ENCODE measurements at places on chromosomes 1 and 21. TPM values are rescaled to one million over a fixed set of nuclear protein-coding genes. Genes with fewer than 3 reads are reported as not detected.

The TPTE gene
- total RNA-seq = not detected

The KRTAP7-1 gene
- not detected for total RNA-seq

The CELA2B gene
- total RNA-seq = not detected

The ELOVL1 gene
- 75.7 TPM for total RNA-seq

The SPRR3 gene
- not detected for total RNA-seq

The CHRNB2 gene
- total RNA-seq = not detected

The TSTD1 gene
- total RNA-seq = 78.0 TPM

The TOMM40L gene
- total RNA-seq = 10.3 TPM

The CFAP141 gene
- not detected for total RNA-seq

The SPRR1B gene
- not detected for total RNA-seq

The FGR gene
- total RNA-seq = 2.1 TPM

The SCCPDH gene
- total RNA-seq = 20.7 TPM

The UMODL1 gene
- total RNA-seq = 0.89 TPM

The ASPM gene
- total RNA-seq = 56.9 TPM

The CD1B gene
- not detected for total RNA-seq

The MRPS6 gene
- total RNA-seq = 154 TPM

The RHOU gene
- 0.70 TPM for total RNA-seq

The FCRL5 gene
- total RNA-seq = not detected

The NTMT2 gene
- not detected for total RNA-seq

The KRTAP19-3 gene
- total RNA-seq = not detected

The RIPK4 gene
- total RNA-seq = 0.46 TPM

The RGS13 gene
- not detected for total RNA-seq

The RPE65 gene
- not detected for total RNA-seq

The BSND gene
- total RNA-seq = not detected

The PADI1 gene
- total RNA-seq = not detected

The AZIN2 gene
- total RNA-seq = 2.5 TPM

The ZNF683 gene
- not detected for total RNA-seq

The FRRS1 gene
- total RNA-seq = 2.3 TPM

The CA6 gene
- total RNA-seq = 2.5 TPM

The IQGAP3 gene
- total RNA-seq = 13.6 TPM

The GCSAML gene
- total RNA-seq = 0.14 TPM

The C1orf87 gene
- total RNA-seq = not detected

The NBPF4 gene
- total RNA-seq = 0.31 TPM

The XCL2 gene
- 51.0 TPM for total RNA-seq

The IGSF5 gene
- total RNA-seq = not detected

The C1orf167 gene
- not detected for total RNA-seq

The HJV gene
- not detected for total RNA-seq

The NPHS2 gene
- total RNA-seq = not detected

The LCE3A gene
- not detected for total RNA-seq

The PTGER3 gene
- not detected for total RNA-seq

The C1QB gene
- total RNA-seq = not detected

All from activated T-cell treated with anti-CD3 and anti-CD28 coated beads, Interleukin-2, amount 50 U/mL, for 72 hours (primary cell).